ENCODE measurements at places on chromosomes 4 and X.
A peak's percentile ranks its signal among the peaks of the same experiment; 100 is the strongest.

- no peak for DNase-seq
Observed at GRCh38 chr4:163473576-163473975, at the start of gene TKTL2. Gene TKTL2, minus strand, starts transcription at chr4:163473754. Its CDS starts 20 bp downstream, at chr4:163473734.

DNA sequence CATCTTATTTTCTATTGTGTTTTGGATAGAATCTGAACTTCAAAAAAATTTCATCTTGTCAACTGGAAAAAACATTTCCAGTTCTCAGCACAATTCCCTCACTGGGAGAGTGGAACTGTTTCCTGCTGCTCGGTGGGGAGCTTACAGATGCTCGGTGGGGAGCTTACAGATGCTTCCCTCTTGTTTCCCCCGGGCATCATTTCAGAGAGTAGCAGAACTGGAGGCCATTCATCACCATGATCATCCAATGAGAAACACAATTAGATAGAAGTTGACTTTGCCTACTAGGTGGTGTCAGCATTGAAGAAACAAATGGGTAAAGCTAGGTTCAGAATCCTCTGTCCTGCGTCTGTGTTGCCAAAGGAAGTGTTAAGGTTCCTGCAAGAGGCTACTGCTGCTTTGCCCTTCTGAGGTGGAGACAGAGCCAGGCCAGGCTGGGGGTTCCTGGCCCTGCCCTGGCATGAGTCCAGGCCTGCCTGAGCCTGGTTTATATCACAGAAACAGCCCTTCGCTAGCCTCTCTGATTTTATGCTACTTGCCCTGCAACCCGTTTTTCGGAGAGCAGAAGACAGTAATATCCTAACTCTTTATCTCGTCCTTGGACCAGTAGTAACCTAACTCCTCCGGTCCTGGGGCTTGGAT is 70.6 kb downstream of the TAPT1 start:
- DNase-seq: no peak

DNA sequence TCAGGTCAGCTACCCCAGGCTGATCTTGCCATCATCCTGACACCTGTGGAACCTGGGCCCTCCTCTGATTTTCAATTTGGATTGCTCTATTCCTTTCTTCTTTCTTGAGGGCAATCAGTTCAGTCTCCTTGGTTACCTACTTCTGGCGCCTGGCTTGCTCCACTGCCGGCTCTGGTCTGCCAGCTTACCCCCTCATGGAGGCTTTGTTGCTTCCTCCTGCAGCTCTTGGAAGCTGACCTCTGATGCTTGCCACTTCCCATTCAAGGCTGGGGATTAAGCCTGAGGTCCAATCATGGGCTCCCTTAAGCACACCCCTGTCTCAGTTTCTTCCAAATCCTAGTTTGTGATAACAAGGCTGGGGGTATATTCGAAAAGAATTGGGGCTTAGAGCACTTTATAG is 5.4 kb downstream of the TMEM154 start:
- no peak for DNase-seq

- no peak for DNase-seq
Observed at GRCh38 chrX:13533726-13534125, 35.7 kb upstream of the EGFL6 start.

DNA sequence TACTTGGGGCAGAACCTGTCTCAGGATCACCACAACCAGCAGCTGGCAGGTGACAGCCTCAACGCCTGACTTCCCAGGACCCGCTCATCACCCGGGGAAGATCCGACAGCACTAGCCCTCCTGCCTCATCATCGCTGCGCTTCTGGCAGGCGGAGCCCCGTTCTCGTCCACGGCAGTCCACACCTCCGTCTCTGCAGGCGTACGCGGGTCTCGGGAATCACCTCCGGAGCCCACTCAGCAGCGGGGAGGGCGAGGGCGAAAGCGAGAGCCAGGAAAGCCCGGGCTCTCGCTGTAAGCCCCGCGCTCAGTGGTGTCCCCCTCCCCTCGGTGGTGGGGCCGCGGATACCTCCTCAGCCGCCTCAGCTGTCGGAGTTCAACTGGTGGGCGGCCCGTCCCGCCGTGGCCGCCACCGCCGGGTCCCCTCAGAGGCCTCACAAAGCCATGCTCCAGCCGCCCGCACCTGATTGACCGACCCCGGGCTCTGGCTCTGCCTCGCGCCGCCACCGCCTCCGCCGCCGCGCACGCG is 518 bp upstream of the CNKSR2 start:
- no peak for DNase-seq

- DNase-seq: peak; percentile 41
Observed at GRCh38 chr4:25439918-25440477, 62.9 kb downstream of the ANAPC4 start.

DNA sequence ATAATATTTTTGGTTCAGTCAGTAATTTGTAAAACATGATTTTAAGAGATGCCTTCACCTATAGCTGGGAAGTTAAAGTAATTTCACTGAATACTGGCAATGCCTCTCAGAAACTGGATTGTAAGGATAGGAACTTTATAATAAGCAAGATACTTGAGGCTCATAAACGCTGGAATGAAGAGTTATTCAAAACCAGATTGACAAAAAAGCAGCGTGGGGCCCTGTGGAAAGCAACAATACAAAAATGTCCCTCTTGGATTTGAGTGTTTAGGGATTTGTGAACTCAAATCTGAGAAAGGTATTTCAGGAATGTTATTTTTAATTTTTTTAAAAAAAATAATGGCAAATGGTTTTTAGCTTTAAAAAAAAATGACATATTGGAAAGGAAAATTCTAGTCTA is 94.6 kb downstream of the ANK2 start:
- DNase-seq: no peak

GRCh38 chr4:6943885-6944225 is 34.2 kb downstream of the TBC1D14 start:
- DNase-seq: no peak

GRCh38 chr4:100075056-100075455 is 115.2 kb downstream of the DDIT4L start:
- DNase-seq: no peak

- no peak for DNase-seq
Observed at GRCh38 chrX:49644991-49645637, 46.3 kb downstream of the GAGE1 start.

DNA sequence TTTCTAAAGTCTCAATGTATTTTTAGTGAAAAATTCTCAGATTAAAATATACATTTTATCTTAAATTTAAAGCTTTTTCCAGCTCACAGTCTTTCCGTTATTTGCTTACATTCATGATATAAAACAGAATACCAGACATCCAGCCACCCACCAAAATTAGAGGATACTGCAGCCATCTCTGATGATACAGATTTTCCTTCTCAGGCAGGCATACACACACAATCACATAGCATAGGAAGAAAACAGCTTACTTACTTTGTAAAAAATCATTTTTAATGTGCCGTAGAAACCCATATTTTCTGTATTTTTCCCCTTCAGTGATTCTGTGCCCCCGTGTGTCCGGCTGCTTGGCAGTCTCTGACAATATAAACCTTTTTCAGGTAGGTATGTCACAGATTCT is 183.7 kb downstream of the FBXW7 start:
- DNase-seq: no peak

- no peak for DNase-seq
Observed at GRCh38 chrX:11059933-11060332, 51.2 kb upstream of the HCCS start.

DNA sequence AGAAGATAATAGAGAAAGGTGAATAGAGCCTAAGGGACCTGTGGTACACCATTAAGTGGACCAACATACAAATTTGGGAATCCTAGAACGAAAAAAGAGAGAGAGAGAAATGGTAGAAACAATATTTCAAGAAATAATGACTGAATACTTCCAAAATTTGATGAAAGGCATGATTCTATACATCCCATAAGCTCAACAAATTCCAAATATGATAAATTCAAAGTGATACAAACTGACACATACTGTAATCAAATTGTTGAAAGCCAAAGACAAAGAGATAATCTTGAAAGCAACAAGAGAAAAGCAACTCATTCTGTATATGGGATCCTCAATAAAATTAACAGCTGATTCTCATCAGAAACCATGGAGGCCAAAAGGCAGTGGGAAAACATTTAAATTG is 20.6 kb upstream of the ZC4H2 start:
- no peak for DNase-seq

- DNase-seq: peak; percentile 42
Observed at GRCh38 chr4:77031544-77031943, 44.2 kb downstream of the CCNI start.

DNA sequence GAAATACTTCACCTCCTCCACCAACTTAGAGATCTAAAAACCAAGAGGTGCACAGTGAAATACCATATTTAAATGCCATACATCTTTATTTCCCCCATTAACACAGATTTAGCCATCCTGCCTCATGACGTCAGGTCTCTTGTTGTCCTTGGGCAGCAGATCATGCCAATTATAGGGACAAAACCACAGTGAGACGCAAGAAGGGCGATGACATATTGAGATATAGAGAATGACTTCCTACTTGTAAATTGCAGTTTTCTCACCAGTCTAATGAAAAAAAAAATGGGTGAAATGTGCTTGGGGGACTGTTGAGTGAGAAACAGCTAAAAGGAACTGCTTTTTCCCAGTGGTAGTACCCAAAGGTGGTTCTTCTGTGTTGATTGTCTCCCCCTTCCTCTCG is 24.3 kb downstream of the RS1 start:
- no peak for DNase-seq

DNA sequence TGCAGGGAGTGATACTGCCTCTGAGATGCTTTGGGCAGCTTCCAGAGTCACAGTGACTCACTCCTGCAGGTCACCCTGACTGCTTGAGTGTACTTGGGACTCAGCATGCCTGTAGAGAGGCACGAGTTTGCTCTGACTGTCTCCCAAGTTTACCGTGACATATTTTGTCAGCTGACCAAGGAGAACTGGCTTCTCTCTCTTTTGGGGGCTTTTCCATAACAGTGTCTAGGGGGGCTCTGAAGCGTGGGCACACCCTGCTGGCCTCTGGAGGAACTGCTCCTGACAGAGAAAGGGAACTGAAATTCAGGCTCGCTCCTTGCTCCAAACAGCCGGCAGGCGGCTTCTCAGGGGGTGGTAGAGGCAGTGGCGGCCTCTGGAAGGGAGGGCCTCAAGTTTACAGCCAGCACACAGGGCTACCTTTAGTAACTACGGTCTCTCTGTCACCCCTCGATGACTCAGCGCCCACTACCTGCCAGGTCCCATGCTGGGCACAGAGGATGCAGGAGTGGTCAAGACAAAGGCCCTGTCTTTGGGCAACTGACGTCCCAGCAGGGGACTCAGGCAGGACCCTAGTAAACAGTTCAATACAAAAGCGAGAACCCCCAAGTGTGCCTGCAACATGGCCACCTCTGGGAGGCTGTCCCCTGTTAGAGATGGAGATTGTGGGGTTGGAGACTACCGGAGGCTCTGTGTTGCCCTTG is 17.8 kb downstream of the ZNF185 start:
- DNase-seq: no peak

DNA sequence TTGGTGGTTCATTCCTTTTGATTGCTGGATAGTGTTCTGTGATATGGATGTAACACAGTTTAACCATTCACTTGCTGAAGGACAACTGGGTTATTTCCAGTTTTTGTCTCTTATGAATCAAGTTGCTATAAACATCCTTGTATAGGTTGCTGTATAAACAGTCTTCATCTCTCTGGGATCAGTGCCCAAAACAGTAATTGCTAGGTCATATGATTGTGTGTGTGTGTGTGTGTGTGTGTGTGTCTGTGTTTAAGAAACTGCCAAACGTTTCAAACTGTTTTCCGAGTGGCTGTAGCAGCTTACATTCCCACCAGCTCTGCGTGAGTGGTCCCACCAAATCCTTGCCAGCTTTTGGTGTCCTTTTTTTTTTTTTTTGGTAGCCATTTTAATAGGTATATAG is 60.4 kb downstream of the F11 start:
- DNase-seq: no peak

GRCh38 chr4:88275949-88276515 is 8.3 kb downstream of the PPM1K start:
- no peak for DNase-seq

- DNase-seq: no peak
Observed at GRCh38 chr4:78748381-78748780, 27.8 kb upstream of the BMP2K start.

DNA sequence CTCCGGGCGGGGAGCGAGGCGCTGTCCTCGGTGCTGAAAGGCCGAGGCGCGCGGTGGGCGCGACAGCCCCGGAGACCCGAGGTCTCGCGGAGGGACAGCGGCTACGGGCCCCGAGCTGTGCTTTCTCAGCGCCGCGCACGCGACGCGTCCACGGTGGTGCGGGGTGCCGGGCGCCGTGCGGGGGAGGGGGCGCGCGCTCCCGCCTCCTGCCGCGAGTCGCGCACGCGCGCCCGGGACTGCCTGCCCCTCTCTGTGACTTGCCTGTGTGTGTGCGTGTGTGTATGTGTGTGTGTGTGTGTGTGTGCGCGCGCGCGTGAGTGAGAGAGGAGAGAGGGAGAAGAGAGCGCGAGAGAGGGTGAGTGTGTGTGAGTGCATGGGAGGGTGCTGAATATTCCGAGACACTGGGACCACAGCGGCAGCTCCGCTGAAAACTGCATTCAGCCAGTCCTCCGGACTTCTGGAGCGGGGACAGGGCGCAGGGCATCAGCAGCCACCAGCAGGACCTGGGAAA is at the start of gene GRIA2:
TSS of gene GRIA2 (plus strand) at position 358 of the 511 bp plus-strand sequence. CDS start 315 bp downstream, outside the sequence.
- DNase-seq: no peak

GRCh38 chr4:70191647-70192046 is 3.9 kb upstream of the ODAM start:
- no peak for DNase-seq

DNA sequence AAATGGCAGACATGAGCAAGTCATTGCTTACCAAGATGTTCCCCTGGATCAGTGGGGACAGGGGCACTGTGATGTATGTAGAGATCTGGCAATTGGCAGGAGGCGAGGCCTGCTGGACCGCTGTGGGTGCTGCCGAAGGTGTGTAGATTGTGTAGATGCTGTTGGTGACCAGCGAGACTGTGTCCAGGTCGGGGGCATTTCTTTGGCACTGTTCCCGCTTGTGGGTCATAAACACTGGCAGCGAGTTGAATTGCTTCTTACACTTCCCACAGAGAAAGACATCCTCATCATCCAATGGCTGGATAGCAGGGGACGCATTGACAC is 52.7 kb downstream of the CFAP299 start:
- DNase-seq: no peak

DNA sequence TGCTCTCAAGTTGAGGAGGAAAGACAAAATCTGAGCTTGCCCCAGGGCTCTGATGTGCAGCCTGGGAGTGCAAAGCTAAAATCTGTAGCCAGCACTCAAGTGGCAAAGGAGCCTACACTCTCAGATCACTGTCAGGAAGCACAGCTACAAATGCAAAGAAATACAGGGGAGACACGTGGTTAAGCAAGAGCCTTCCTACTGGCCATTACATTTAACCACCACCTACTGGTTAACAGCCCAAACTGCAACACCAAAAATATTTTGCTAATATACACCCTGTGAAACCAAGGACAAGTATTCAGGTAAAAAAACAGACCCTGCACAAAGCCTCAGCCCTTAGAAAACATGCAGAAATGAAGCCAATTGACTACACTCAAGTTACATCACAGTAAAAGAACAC is 170.4 kb upstream of the FGF16 start:
- no peak for DNase-seq
